ENCODE measurements at places on chromosomes 7 and 10.
A peak's percentile ranks its signal among the peaks of the same experiment; 100 is the strongest.

DNA sequence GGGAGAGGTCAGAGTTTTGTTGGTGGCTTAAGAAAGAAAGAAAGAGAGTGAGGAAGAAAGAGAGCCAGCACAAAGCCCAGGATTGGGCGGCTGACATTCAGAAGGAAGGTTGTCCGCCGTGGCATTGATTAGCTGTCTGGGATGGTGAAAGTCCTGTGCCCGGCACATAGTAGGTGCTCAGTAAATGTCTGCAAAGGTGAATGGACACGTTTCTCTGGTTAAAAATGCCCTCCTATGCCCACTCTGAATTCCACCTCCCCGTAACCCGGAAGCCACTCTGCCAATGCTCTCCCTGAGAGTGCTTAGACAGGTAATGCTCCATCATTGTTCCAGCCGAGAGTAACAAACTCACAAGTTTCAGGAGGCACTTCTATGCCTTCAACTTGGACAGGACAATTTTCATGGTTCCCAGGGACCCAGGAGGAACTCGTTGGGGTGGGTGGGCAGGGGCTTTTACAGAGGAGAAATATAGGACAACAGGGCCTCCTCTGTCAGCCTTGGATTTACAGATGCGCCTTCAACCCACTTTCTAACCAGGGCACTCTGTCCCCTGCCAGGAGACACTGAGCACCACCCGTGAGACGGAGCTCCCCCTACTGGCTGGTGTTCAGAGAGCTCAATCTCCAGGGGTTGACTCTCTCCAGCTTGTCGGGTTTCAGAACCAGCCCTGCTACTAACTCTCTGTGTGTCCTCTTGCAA is 411.5 kb upstream of the ZMIZ1 start:
- peak; percentile 68 for DNase-seq

GRCh38 chr7:139304517-139304916 is 36.6 kb upstream of the FMC1 start:
- DNase-seq = no peak

DNA sequence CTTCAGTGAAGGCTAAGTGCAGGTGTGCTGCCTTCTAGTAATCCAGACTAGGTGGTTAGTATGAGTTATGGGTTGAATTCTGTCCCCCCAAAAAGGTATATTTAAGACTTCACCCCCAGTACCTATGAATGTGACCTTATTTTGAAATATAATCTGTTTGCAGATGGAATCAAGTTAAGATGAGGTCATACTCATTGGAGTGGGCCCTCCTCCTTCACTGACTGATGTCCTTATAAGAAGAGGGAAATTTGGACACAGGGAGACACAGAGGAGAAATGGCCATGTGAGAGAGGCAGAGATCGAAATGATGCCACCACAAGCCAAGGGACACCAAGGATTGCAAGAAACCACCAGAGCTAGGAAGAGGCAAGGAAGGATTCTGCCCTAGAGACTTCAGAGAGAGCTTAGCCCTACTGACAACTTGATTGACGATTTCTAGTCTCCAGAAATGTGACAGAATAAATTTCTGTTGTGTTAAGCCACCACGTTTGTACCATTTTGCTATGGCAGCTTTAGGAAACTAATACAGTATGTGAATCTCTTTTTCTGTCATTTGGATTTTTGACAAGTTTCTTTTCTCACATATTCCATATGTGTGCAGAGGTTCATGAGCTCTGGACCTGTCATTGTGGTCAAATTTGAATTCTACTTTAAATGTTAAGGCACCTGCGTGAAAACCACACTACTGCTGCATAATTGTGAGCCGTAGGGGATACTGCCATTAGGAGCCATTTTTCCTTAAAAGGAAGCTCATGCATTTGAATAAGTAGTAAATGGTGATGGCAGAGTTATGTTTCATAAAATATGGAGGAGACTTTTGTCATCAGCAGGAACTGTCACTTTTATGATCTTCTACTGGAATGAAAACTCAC is 2.6 kb upstream of the RPA3 start:
- no peak for DNase-seq

GRCh38 chr10:30154561-30154960 is 95.2 kb upstream of the JCAD start:
- DNase-seq = no peak

- no peak for DNase-seq
These were observed 79.0 kb downstream of the AUTS2 start for GRCh38 chr7:69677054-69677852.

GRCh38 chr7:53218730-53219504 is 183.5 kb downstream of the POM121L12 start:
- no peak for DNase-seq

Data from CD4-positive, alpha-beta T cell treated with Interleukin-17A for 4 hours (primary cell).